ENCODE measurements at places on chromosomes 3 and 15. TPM values are rescaled to one million over a fixed set of nuclear protein-coding genes. Genes with fewer than 3 reads are reported as not detected.

DNA sequence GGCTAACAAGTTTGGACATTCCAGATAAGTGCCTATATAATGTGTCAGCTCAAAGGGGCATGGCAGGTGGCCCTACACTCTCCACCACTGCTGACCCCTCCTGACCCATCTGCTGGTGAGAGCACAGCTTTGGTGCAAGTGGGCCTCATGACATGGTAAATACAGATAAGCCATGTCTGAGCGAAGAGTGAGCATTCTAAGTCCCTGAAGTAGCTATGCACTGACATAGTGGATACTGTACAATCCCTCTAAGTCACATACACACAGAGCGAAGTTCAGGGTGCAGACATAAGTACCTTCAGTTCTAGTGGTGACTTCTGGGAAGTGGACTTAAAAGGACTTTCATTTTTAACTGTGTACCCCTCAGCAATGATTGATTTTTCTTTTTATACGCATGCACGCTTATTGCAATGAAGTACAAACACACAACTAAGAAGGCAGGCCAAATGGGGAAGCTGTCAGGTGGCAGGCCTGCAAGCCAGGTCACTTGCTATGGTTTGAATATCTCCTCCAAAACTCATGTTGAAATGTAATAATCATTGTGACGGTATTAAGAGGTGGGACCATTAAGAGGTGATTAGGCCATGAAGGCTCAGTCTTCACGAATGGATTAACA is 41.5 kb downstream of the TBC1D2B start:
- H3K27ac ChIP-seq: no peak overlapping the region
- H3K27me3 ChIP-seq: no peaks in the 10 kb centered on the region
- no peaks in the 10 kb centered on the region for H3K36me3 ChIP-seq
- H3K4me1 ChIP-seq: no peaks in the 10 kb centered on the region
- DNase-seq: no peak

DNA sequence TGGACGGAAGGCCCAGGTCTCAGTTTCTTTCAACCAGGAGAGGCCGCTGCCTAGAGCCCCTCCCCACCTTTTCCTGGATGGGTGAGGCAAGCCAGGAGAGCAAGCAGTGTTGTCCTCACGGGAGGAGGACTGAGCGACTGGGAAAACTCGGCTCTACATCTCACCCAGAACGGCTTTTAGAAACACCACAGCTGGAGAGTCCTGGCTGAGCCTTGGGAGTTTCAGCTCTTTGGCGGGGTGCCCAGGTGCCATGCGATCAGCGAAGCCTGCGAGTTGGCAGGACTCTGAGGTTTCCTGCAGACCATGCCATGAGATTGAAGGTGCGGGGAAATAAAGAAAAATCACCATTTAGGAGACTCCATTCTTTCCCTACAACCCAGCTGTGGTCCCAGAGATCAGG is 26.0 kb downstream of the PPCDC start:
- H3K4me1 ChIP-seq: peaks cover 12% of the 10 kb centered on the region
- no peak overlapping the region for H3K4me3 ChIP-seq
- H3K36me3 ChIP-seq: no peaks in the 10 kb centered on the region
- no peaks in the 10 kb centered on the region for H3K27me3 ChIP-seq
- no peak overlapping the region for H3K27ac ChIP-seq

DNA sequence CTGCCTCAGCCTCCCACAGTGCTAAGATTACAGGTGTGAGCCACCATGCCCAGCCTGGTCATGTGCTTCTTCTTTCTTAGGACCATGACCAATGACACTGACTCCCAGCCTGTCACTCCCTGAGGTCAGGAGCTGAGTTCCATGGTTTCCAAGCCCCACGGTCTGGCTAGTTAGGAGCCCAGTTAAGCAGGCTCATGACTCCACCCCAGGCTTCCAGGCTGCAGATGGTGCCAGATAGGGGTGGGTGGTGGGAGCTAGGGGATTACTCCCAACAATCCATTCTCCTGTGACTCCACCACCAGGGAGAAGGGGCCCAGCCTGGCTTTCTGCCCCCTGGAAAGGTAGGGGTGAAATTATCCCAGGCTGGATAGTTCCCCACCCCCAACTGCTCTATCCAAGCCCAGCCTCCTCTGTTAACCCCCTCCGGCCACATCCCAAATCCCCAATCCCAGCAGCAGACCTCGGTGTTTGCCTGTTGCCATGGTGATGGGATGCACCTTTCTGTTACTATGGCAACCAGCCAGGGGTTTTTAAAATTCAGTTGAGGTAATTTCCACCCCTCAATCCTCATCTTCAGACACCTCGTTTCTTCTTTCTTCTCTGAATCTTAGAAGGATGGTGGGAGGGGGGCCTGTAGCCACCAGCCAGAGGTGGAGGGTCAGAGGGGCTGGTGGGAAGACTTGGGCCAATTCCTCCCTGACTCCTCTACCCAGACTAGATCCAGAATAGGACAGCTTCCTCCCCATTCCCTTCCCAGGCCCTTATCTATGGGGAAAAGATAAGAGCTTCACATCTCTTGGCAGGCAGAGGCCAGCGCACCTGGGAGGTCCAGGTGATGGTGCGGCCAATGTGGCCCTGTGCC is 22.5 kb upstream of the SEMA3F start:
- H3K36me3 ChIP-seq: no peaks in the 10 kb centered on the region
- H3K4me1 ChIP-seq: no peaks in the 10 kb centered on the region
- H3K27ac ChIP-seq: no peak overlapping the region
- DNase-seq: no peak

- H3K27me3 ChIP-seq: no peaks in the 10 kb centered on the region
- no peak for DNase-seq
- no peaks in the 10 kb centered on the region for H3K36me3 ChIP-seq
- no peaks in the 10 kb centered on the region for H3K4me1 ChIP-seq
- H3K27ac ChIP-seq: no peak overlapping the region
Measured at GRCh38 chr3:73950865-73951558, 326.3 kb upstream of the PDZRN3 start.

The GRAMD1C gene
- total RNA-seq: 2.8 TPM

The RBP2 gene
- total RNA-seq: not detected

- DNase-seq: no peak
- H3K27me3 ChIP-seq: no peaks in the 10 kb centered on the region
- H3K27ac ChIP-seq: no peak overlapping the region
- peaks cover 49% of the 10 kb centered on the region for H3K36me3 ChIP-seq
Measured at GRCh38 chr15:42726114-42726513, 10.8 kb downstream of the CDAN1 start.

DNA sequence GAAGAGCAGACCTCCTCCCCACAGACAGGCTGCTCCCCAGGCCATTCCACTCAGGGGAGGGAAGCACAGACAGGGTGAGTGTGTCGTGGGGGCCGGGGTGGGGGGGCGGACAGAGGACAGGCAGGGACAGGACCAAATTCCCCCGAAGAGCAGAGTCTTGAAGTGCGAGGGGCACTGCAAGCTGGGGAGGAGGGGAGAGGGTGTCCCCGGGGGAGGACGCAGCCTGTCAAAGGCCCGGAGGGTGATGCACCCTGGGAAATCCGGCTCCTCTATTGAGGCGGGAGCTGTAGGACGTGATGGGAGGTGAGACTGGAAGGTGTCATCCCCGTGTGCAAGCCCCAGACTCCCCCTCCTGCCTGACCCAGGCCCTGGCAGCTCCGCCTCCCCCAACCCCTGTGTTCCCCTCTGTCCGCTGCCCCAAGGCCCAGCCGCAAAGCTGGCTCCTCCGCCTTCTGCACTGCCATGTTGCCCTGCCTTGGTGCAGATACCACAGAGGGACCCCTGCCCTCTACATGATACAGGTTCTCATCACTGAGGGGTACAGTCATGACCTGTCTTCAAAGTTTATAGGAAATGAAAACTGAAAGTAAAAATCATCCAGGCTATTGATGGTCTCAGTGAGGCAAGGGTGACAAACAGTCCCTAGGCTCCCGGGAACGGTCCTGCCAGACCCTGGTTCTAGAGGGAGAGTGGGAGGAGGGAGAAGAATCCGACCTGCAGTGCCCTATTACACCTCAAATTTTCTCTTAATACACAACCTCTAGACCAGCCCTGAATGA is 76.3 kb upstream of the IQSEC1 start:
- no peak overlapping the region for H3K4me3 ChIP-seq
- DNase-seq: no peak

Measured in PC-3 (cell line).